ENCODE measurements at places on chromosomes 12 and 14.

GRCh38 chr14:61621444-61621843 is 73.9 kb upstream of the HIF1A start:
- no peak for DNase-seq

GRCh38 chr14:95875831-95876760 is 536 bp upstream of the TUNAR start:
- no peak for DNase-seq

- no peak for DNase-seq
Measured at GRCh38 chr14:92105073-92105892, 1.1 kb downstream of the ATXN3 start.

DNA sequence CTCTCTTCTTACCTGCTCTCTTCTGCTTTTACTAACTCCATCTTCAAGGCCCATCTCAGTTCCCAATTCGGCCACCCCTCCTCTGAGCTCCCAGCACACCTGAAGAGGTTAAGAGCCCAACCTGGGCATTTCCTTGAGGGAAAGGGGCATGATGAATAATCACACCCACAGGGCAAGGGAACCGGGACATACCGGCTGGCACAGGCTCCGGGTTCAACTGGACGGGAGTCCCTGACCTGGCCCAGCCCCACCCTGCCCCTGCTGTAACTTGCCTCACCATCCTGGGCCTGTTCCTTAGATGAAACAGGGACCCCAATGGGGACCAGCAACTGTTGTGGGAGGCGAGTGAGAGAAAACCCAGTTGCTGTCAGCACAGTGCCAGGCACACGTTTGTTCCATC is 8.5 kb downstream of the CCDC85C start:
- DNase-seq = no peak

DNA sequence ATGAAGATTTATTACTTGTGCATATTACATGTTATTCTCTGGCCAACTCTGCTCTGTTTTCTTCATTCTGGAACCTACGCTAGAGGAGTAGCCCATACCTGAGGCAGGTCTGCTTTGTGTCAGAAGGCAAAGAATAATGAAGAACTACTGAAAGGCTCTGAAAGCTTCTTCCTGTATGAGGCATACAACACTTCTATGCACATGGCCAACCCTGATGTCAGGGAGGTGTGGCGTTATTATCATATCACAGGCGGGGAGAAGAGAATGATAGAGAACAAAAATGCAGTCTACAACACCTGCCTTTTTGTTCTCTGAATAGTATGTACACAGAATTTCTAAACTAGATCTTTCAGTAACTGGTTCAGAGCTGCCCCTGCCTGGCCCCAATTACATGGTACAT is 32.5 kb upstream of the CRY1 start:
- no peak for DNase-seq

- no peak for DNase-seq
Measured at GRCh38 chr14:74909911-74910310, 13.1 kb downstream of the RPS6KL1 start.

GRCh38 chr12:9757433-9758025 is 3.2 kb downstream of the CD69 start:
- DNase-seq = no peak

GRCh38 chr12:94596596-94596995 is 53.8 kb downstream of the TMCC3 start:
- DNase-seq = no peak
